ENCODE measurements at places on chromosomes 5 and 9.

- DNase-seq = no peak
These were observed 8.8 kb downstream of the SPRY4 start for GRCh38 chr5:142316051-142316450.

DNA sequence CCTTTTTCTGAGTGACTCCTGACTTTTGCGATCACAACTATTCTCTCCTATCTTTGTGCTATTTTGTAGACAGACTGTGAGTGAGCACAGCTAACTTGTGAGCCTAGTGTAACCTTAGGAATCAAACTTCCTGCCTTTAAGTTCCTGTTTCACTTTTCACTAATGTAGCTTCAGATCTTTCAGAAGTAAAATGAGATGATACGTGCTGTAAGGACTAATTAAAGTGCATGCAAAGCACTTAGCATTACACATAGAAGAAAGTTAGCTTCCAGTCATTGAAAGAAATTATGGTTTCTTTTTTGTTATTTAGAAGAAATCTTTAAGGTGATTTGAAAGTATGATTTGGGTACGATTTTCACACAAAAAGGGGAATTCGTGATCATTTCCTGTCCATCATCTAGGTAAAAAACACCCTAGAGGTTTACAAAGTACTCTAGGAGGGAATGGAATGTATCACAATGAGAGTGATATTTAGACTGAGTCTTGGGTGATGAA is 122.7 kb downstream of the ST8SIA4 start:
- DNase-seq = no peak

- no peak for DNase-seq
These were observed 683.8 kb downstream of the LRRC70 start for GRCh38 chr5:63262185-63262981.

DNA sequence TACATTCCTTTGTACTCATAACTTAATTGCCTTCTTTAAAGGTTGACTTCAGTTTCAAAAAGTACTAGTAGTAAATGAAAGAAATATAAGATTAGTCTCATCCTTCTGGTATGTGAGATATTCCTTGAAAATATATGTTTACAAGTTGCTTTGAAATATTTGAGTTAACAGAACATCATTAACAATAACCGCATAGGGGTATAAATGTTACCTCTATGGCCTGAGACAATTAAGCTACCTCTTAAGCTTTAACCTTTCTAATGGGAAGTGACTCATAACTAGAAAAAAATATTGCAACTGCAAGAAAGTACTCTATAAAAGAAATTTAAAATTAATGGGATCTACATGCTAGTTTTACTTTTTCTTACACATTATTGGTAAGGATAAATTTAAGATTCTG is 399.0 kb downstream of the CDH10 start:
- DNase-seq = no peak

DNA sequence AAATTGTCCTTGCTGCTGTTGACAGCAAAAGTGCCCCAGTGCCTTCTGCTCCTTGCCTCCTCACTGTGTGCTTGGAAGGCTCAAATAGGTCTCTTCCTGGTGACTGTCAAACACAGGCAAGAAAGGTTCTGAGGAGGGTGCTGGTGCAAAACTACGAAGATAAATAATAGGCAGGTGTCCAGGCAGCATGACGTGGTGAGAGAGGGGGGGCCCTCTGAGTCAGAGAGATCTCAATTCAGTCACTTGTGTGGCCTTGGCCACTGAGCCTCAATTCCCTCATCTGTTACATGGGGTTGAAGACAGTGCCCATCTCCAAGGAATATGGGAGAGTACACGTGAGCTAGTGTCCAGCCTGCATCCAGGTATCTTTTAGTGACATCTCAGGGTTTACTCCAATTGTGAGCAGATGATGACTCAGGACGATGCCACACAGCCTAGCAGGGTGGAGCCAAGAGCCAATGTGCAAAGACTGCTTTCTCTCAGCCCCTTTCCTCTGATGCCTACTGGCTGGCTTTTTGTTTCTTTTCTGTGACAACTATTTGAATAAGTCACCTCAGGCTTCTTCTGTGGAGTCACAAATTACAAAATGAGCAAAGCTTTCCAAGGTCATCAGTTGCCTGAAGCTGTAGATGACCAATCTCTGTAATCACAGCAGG is 29.7 kb upstream of the SMIM32 start:
- no peak for DNase-seq

GRCh38 chr5:96825243-96825642 is 17.5 kb upstream of the ERAP1 start:
- DNase-seq = no peak

DNA sequence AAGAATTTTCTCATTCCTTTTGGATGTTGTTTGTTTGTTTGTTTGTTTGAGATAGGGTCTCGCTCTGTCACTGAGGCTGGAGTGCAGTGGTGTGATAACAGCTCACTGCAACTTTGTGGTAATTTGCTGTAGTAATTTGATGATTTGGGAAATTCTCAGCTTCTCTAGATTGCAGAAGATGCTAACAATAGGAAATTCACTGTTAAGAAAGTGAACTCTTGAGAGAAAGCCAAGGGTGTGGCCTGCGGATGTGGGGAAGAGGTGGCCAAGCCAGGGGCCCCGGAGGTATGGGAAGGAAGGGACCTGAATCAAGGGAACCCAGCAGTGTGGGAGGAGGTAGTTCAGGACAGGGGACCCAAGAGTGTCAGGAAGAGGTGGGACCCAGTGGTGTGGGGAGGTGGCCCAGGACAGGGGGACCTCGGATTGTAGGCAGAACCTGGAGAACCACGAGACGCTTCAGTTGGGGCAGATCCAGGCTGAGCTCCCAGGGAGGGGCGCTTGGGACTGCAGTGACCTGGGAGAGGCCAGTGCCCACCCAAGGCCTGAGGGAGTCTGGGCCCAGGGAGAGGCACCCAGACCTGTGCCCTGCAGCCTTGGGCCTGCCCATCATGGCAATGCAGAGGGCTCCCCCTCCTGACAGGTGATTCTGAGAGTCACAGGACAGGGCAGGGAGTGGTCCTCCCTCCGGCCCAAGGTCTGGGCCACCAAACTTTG is 5.6 kb upstream of the LCN2 start:
- no peak for DNase-seq

DNA sequence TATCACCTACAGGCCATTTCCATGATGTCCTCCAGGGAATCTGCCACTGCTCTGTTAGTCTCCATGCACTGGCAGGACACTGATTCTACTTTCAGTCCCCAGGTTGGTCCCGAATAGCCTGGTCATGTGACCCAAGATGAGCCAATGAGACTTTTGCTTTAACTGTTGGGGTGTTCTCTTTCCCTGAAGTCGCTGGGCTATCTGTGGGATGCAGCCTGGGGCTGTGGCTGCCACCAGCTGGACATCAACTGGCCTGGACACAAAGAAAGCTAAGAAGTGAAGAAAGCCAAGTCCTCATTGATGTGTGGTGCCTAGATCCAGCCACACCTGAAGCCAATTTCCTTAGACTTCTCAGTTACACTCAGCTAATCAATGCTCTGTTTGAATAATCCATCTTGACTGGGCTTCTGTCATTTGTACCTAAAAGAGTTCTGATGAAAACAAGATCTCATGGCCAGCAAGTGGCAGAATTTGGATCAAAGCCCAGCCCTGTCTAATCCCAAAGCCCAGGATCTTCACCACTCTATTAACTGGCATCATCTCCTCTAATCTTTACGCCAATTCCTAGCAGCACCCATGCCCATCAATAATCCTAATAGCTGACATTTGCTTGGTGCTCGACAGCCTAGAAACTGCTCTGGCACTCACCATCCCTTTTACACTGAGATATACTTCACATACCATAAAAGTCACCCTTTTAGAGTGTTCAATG is 37.0 kb downstream of the SH3PXD2B start:
- DNase-seq = no peak

DNA sequence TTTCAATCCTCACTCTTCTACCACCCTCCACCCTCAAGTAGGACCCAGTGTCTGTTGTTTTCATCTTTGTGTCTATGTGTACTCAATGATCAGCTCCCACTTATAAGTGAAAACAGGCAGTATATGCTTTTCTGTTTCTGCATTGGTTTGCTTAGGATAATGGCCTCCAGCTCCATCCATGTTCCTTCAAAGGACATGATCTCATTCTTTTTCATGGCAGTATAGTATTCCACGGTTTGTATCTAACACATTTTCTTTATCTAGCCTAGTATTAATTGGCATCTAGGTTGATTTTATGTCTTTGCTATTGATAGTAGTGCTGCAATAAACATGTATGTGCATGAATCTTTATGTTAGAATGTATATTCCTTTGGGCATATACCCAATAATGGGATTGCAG is 259.8 kb upstream of the KIF2A start:
- no peak for DNase-seq

- no peak for DNase-seq
These were observed 118.8 kb upstream of the MTAP start for GRCh38 chr9:21683484-21684175.

DNA sequence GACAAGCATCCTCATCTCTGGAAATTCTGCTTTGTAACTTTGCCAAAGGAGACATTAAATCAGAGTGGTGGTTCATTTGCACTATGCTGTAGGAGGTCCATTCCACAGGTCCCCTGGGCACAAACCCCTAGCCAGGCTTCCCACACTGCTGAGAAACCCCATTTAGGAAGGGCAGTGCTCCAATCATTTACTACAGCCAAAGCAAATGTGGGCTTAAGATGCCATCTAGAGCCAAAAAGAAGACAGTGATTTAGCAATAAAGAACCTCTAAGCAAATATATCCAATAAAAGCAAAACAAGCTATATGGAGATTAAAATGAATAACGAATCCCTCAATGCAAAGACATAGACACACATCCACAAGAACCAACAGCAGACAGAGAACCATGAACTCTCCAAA is 129.0 kb upstream of the ALDH1B1 start:
- DNase-seq = no peak

- DNase-seq = no peak
These were observed 46.8 kb upstream of the RNF20 start for GRCh38 chr9:101486693-101487442.

DNA sequence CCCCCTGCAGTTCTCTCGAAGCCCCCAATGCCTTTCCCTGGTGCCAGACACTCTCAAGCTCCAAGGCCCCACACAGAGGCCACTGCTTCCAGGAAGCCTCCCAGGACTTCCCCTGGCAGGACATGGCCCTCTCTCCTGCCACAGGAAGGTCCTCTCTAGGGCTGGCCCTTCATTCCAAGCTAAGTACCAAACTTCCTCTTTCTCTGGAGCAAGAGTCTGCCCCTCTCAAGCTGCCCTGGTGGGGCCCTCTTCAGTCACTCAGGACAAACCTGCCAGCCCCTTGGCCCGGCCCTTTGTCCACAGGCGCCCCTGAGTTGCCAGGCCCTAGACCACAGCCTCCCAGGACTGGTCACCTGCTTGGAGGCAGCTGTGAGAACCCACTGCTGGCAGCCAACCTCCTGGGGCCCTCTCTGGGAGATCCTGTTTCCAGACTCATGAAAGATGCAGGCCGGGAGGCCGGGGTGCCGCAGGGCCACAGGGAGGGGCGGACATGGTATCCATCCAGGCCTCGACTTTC is 6.6 kb downstream of the NINJ1 start:
- no peak for DNase-seq

GRCh38 chr9:89874351-89875321 is 269.8 kb downstream of the GADD45G start:
- no peak for DNase-seq

GRCh38 chr5:76682387-76682786 is 33.5 kb upstream of the F2R start:
- no peak for DNase-seq

GRCh38 chr5:6633469-6634245 is 417 bp downstream of the SRD5A1 start:
- no peak for DNase-seq

- DNase-seq = no peak
These were observed 131.8 kb downstream of the TAF11L14 start for GRCh38 chr5:17766031-17766430.

- DNase-seq = no peak
These were observed 286.9 kb upstream of the TARS1 start for GRCh38 chr5:33153831-33154230.

- DNase-seq = no peak
These were observed 325.1 kb downstream of the GADD45G start for GRCh38 chr9:89929673-89930480.

DNA sequence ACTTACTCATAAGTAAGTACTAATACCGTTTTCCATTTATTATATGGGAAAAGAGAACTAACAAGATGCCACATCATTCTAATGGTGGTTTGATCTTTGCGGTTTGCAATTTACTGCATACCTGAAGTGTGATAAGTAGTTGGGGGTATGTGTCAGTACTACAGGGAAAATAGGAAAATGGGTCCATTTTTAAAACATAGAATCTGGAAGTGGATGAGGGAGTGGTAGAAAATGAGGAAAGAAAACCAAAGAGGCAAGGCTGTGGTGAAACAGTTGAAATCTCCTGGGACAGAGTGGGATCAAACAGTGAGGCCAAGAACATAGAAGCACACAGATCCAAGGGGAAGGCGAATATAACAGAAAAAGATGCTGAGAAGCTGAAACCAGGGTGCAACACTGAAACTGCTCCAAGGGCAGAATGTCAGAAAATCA is 6.7 kb downstream of the ADAMTSL1 start:
- no peak for DNase-seq

GRCh38 chr5:127311349-127311748 is 20.8 kb downstream of the MEGF10 start:
- DNase-seq = no peak

DNA sequence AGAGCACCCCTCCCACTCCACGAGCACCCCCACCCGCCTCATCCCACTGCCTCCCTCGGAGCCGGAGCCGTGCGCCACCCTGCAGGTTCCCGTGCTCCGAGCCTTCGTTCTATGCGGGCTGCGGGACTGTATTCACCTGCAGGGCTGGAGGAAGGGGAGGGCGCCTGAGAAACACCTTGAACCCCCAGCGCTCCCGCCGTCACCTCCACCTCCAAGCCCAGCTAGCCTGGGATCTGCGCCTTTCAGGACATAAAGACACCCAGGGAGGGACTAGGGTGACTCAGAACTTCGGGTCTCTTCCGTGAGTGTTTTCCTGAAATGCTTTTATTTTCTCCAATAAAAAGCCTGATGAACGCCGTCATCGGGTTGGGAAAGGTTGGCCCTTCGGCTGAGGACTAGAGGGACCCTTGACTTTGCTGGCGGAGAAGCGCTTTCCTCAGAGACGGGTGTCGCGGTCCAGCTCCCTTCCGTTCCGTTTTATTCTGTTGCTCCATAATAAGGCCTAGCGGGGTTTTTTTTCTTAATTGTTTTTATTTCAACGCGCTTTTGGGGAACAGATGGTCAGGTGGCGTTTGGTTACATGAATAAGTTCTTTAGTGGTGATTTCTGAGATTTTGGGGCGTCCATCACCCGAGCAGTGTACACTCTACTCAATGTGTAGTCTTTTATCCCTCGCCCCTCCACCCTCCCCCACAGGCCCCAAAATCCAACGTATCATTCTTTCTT is 4.6 kb downstream of the TLX3 start:
- no peak for DNase-seq

DNA sequence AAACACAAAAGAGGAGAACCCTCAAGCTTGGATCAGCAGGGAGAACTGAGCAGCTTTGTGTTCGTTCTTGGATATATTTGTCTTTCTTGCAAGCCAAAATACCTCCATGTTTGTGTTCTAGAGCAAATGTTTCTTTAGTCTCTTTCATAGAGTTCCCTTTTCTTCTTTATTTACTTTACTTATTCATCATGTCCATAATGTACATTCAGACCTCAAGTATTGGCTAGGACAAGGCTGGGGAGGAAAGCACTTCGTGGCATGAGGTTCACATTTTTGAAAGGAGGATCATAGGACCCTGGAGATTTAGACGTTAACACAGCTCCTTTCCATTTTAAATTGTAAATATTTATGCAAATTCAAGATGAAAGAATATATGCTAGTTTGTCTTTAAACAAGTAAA is 590.2 kb upstream of the MEF2C start:
- DNase-seq = no peak
